ENCODE measurements at places on chromosomes 3 and 15.

DNA sequence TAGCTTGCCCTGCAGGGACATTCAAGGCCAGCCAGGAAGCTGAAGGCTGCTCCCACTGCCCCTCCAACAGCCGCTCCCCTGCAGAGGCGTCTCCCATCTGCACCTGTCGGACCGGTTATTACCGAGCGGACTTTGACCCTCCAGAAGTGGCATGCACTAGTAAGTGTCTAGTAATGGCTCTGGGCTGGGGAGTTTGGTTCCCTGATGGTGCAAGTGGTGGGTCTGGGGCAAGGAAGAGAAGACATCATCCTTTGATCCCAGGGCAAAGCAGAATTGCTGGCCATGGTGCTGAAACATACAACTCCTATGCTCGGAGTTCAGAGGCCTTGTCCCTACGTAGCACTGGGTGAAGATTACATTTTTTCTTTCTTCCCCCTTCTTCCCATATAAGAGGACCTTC lies 311.4 kb downstream of the EPHB1 start:
- H3K4me1 ChIP-seq = no peaks in the 10 kb centered on the region
- DNase-seq = peak; percentile 34
- H3K4me3 ChIP-seq = no peak overlapping the region
- no peaks in the 10 kb centered on the region for H3K27me3 ChIP-seq

- H3K4me3 ChIP-seq = no peak overlapping the region
- H3K27ac ChIP-seq = no peak overlapping the region
- H3K36me3 ChIP-seq = no peaks in the 10 kb centered on the region
Observed at GRCh38 chr3:58242340-58242739, 4.7 kb downstream of the ABHD6 start.

DNA sequence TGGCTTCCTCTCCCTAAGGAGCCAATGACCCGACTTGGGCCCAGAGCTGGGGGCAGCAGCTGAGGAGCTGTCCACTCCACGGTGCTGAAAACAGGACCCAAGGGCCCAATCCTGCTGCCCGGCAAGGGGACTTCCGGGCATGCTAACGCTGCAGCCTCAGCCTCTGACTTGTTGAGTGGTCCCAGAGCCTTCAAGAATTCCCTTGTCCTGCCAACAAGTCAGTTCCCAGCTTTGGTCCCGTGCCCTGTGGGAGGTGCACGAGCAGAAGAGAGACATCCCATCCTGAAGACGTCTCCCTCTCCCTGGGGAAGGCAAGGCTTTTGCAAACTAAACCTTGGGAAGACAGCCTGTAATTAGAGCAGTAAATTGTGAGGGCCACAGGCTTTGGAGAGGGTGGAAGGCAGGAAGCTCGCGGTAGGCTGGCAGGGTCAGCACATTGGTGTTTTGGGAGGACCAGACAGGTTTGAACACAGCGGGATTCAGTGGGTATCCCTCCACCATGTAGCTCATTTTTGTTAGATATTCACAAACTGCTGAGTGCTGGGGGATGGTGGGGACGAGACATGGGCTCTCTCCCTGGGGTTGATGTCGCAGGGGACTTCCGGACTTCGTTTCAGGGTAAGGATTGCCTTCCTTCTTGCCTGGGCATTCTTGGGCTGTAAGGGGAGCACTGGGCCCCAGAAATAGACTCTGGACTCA lies 29.8 kb upstream of the PRR23E start:
- H3K4me1 ChIP-seq = no peaks in the 10 kb centered on the region
- H3K36me3 ChIP-seq = no peaks in the 10 kb centered on the region
- H3K27me3 ChIP-seq = no peaks in the 10 kb centered on the region
- no peak overlapping the region for H3K27ac ChIP-seq
- H3K4me3 ChIP-seq = no peak overlapping the region

- H3K4me1 ChIP-seq = no peaks in the 10 kb centered on the region
- DNase-seq = no peak
- no peak overlapping the region for H3K4me3 ChIP-seq
- H3K27me3 ChIP-seq = no peaks in the 10 kb centered on the region
Observed at GRCh38 chr3:78907367-78907766, 860.4 kb downstream of the ROBO1 start.

GRCh38 chr3:46994801-46995731 lies 15.6 kb downstream of the NBEAL2 start:
- H3K4me3 ChIP-seq = no peak overlapping the region
- no peaks in the 10 kb centered on the region for H3K36me3 ChIP-seq
- H3K4me1 ChIP-seq = no peaks in the 10 kb centered on the region
- DNase-seq = no peak

DNA sequence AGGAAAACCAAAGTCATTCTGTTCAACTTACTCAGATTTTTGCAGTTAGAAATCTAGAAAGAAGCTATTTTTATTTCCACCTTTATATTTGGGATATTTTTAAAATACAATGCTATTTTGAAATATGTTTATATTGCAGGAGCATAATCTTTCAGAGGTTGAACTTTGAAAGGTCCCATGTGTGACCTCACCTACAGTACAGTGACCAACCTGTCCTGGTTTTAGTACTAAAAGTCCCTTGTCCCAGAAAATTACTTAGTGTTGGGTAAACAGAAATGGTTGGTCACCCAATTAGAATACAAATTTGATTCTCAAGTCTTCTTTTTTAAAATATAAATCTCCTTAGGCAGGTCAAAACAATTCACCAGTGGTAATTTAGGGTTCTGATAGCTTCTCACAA lies 141.6 kb upstream of the FRMD4B start:
- no peak overlapping the region for H3K27ac ChIP-seq
- H3K27me3 ChIP-seq = no peaks in the 10 kb centered on the region
- no peak for DNase-seq
- no peaks in the 10 kb centered on the region for H3K36me3 ChIP-seq

- no peaks in the 10 kb centered on the region for H3K27me3 ChIP-seq
- H3K27ac ChIP-seq = no peak overlapping the region
- no peak overlapping the region for H3K4me3 ChIP-seq
Observed at GRCh38 chr3:190526787-190527762, 13.2 kb downstream of the IL1RAP start.

GRCh38 chr3:111872979-111873378 lies 13.9 kb downstream of the PHLDB2 start:
- no peak overlapping the region for H3K27ac ChIP-seq
- H3K4me1 ChIP-seq = no peaks in the 10 kb centered on the region
- DNase-seq = no peak
- H3K36me3 ChIP-seq = no peaks in the 10 kb centered on the region
- no peak overlapping the region for H3K4me3 ChIP-seq

GRCh38 chr3:146313746-146314111 lies 62.8 kb upstream of the PLSCR4 start:
- no peaks in the 10 kb centered on the region for H3K27me3 ChIP-seq
- DNase-seq = no peak
- no peak overlapping the region for H3K27ac ChIP-seq
- no peak overlapping the region for H3K4me3 ChIP-seq
- no peaks in the 10 kb centered on the region for H3K4me1 ChIP-seq

GRCh38 chr3:68239542-68239941 lies 585.1 kb upstream of the SUCLG2 start:
- DNase-seq = no peak
- no peaks in the 10 kb centered on the region for H3K36me3 ChIP-seq
- no peak overlapping the region for H3K4me3 ChIP-seq
- no peaks in the 10 kb centered on the region for H3K4me1 ChIP-seq

DNA sequence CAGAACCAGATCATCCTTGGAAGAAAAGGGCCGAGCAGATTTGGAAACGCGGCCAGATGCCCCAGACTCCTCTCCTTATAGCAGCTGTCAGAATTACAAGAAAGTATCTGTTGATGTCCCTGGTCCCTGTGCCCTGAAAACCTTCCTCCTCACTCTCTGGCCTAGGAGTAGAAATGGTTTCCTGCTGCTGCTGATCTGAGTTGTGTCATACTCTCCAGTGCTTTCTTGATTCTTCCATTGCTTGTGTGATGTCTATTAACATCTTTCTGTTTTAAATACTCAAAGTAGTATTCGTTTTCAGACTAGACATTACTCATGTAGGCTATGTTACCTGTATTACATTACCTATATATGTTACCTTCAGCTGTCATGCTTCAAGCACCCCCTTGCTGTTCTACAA lies 26.8 kb upstream of the HERC1 start:
- H3K4me1 ChIP-seq = no peaks in the 10 kb centered on the region
- no peak for DNase-seq
- no peak overlapping the region for H3K4me3 ChIP-seq
- no peaks in the 10 kb centered on the region for H3K36me3 ChIP-seq
- no peak overlapping the region for H3K27ac ChIP-seq

DNA sequence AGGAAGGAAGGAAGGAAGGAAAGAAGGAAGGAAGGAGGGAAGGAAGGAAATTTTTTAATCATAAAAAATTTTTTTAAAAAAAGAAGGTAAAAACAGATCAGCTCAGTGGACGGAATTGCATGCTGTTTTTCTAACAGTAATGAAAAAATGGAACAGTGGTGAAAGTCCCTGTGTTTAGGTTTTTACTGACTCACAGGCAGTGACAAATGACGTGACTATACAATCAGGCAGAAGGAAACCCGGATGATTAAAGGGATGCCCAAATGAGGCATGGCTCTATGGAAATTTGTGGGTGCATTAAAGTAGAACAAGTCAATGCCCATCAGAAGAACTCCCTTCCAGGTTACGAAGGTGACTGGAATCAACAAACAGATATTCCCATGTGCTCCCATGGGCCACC lies 135.0 kb downstream of the IMPG2 start:
- no peak for DNase-seq
- H3K4me3 ChIP-seq = no peak overlapping the region
- no peaks in the 10 kb centered on the region for H3K27me3 ChIP-seq
- no peak overlapping the region for H3K27ac ChIP-seq
- no peaks in the 10 kb centered on the region for H3K36me3 ChIP-seq
- no peaks in the 10 kb centered on the region for H3K4me1 ChIP-seq

GRCh38 chr3:48963591-48963990 lies 26.4 kb upstream of the P4HTM start:
- peaks cover 9% of the 10 kb centered on the region for H3K4me1 ChIP-seq
- no peak for DNase-seq
- H3K36me3 ChIP-seq = no peaks in the 10 kb centered on the region
- H3K27ac ChIP-seq = no peak overlapping the region

- no peaks in the 10 kb centered on the region for H3K36me3 ChIP-seq
- no peak for DNase-seq
- no peaks in the 10 kb centered on the region for H3K27me3 ChIP-seq
- H3K4me3 ChIP-seq = no peak overlapping the region
- H3K4me1 ChIP-seq = no peaks in the 10 kb centered on the region
Observed at GRCh38 chr15:26667222-26667988, 105.5 kb downstream of the GABRB3 start.

DNA sequence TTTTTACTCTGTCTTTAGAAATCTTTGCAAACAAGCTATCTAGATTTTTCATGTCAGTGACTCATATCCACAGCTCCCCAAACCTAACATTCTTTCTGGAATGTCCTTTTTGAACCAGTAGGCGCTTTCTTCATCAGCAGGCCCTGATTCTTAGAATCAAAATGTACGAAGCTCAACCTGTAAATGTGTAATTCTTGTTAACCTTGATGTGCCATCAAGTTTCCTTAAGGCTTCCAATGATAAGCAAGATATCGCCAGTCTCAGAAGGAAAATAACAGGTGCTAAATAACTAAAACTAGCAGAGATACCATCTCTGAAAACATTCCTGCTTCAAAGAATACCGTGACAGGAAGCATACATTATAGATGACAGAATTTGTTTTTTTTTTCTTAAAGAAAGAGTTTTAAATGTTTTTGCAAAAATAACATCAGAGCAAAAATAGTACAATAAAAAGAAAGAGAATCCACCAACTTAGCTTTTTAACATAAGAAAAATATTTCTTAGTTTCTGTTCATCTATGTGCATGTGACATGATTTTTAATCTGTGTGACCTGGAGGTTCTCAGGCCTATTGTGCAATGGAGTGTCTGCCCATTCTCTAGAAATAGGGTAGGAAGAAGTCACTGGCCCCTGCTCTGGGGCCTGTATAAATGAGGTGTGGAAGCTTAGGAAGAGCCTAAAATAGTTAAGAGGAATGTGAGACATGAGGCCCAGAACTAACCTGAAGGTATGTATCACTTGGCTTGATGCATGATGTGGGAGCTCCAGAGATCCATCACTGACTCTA lies 14.7 kb upstream of the SECISBP2L start:
- DNase-seq = no peak
- no peak overlapping the region for H3K4me3 ChIP-seq
- no peaks in the 10 kb centered on the region for H3K36me3 ChIP-seq
- H3K4me1 ChIP-seq = no peaks in the 10 kb centered on the region
- no peaks in the 10 kb centered on the region for H3K27me3 ChIP-seq

DNA sequence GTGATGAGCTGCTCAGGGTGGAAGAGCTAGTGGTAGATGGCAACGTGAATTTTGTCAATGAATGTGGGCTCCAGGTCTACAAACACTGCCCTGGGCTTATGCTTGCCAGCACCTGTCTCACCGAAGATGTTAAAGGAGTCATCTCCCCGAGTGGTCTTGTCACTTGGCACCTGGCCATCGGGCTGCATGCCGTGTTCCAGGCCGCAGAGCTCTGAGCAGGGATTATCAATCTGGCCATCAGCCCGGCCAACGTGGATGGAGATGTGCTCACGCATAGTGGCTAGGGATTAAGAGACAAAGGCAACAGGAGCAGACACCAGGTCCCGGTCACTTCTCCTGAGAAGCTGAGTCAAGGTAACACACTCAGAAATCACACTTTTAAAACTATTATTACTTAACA lies 54.8 kb upstream of the ACTC1 start:
- H3K36me3 ChIP-seq = no peaks in the 10 kb centered on the region
- no peaks in the 10 kb centered on the region for H3K4me1 ChIP-seq
- H3K27me3 ChIP-seq = no peaks in the 10 kb centered on the region

GRCh38 chr15:74402873-74403587 lies 30.7 kb downstream of the SEMA7A start:
- peak; percentile 70 for DNase-seq
- H3K27me3 ChIP-seq = no peaks in the 10 kb centered on the region

GRCh38 chr3:30871720-30872119 lies 22.7 kb downstream of the GADL1 start:
- no peak for DNase-seq
- H3K4me1 ChIP-seq = no peaks in the 10 kb centered on the region
- no peak overlapping the region for H3K27ac ChIP-seq

DNA sequence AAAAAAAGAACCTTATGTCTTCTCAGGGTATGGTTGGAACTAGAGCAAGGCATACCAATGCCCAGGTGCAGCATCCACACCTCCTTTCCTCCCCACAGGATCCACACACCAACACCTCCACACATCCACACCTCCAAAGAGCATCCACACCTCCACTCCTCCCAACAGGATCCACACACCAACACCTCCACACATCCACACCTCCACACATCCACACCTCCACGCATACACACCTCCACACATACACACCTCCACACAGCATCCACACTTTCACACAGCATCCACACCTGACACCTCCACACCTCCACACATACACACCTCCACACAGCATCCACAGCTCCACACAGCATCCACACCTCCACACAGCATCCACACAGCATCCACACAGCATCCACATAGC lies 5.3 kb downstream of the MESP1 start:
- no peaks in the 10 kb centered on the region for H3K27me3 ChIP-seq
- H3K27ac ChIP-seq = no peak overlapping the region
- H3K4me3 ChIP-seq = no peak overlapping the region
- H3K36me3 ChIP-seq = no peaks in the 10 kb centered on the region

DNA sequence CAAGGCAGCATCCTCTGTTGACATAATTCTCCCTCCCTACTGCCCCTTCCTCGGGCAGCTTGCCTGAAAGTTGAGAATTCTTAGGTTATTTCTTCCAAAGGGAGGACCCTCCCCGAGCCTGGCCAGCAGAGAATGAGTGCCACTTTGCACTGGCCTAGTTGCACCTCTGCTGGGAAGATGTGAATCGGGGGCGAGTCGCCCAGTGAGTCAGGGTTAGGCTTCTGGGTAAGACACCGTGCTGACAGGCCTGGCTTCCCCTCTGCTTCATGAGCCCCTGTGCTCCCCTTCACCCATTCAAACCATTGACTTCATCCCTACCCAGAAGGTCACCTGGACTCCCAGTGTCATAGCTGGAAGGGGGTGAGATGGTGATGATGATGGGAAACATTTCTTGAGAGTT lies 82.3 kb downstream of the AAGAB start:
- no peaks in the 10 kb centered on the region for H3K27me3 ChIP-seq
- no peak for DNase-seq
- peaks cover 17% of the 10 kb centered on the region for H3K4me1 ChIP-seq
- H3K27ac ChIP-seq = no peak overlapping the region

All from MM.1S (cell line).